Stimulated activated CD8-positive, alpha-beta memory T cell treated with anti-CD3 and anti-CD28 coated beads, Interleukin-2, amount 100 ng/mL, for 1 hour (primary cell): ENCODE measurements at places on chromosomes 4 and X.

GRCh38 chr4:185210102-185210981 lies 944 bp downstream of the SNX25 start:
- DNase-seq, result peak; percentile 17

- no peak for DNase-seq
Observed at GRCh38 chr4:75831856-75832405, 70.3 kb downstream of the PPEF2 start.

DNA sequence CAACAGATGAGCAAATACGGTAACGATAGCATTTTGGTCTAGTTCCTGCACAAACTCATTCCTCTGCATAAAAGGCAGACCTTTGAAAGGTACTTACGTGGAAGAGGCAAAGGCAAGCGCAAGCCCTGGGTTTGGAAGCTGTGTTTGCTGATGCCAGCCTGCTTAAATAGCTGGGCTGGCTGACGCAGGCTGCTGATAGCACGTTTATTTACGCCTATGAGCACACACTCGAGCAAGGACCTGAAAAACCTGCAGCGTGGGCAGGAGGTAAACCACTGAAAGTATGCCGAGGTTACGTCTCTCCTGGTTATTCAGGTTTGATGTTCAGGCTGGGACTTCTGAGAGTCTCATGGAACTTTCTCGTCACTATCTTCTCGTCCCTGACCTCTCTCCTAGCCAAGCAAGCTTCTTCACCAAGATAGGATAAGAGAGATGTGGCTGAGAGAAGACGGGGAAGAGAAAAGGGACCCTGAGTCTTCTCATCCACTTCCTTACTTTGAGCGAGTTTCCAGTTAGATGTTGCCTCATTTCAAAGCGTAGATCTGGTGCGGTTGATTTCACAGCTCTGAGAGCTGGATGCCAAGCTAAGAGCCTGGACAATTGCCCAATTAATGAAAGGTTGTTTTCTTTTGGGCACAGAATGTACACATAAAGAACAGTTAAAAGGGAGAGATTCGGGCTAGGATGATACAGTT lies at the start of gene HOPX:
Gene HOPX (minus strand): TSS at position 139 of the 695 bp plus-strand sequence. CDS start 23,480 bp downstream, outside the sequence.
- DNase-seq, result no peak

DNA sequence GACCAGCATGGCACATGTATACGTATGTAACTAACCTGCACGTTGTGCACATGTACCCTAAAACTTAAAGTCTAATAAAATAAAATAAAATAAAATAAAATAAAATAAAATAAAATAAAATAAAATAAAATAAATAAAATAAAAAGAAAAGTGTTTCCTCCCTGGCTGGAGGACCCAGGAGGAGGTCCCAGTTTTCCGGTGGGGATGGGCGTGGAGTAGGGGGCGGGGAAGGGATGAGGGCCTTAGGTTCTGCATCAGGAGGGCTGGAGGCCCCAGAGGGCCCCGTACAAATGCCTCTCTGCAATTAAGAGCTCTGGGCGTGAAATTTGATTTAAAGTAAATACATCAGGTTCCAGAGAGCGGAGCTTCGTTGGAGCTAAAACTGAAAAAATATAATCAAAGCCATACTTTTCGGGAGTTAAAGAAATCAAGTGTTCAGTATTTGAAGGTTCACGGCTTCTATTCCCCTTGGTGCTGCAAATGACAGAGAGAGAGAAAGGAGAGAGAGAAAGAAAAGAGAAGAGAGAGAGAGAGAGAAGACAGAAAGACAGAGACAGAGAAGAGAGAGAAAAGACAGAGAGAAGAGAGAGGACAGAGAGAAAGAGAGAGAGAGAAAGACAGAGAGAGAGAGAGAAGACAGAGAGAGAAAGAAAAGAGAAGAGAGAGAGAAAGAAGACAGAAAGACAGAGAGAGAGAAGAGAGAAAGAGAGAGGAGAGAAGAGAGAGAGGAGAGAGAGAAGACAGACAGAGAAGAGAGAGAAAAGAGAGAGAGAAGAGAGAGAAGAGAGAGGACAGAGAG lies 8.7 kb upstream of the SHOX start:
- no peak for DNase-seq

DNA sequence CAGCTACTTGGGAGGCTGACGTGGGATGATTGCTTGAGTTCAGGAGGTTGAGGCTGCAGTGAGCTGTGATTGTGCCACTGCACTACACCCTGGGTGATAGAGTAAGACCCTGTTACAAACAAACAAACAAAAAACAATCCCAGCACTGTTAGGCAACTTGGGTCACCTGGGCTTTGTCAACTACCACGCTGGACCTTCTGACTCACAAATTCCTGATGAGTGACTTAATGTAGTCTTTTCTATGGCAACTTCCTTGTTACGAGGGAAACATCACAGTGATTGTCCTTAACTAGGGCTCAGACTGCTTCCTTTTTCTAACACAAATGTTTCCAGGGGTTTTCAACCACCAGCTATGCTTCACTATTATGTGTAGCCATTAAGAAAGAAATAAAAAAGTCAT lies 128.8 kb upstream of the GPC4 start:
- no peak for DNase-seq

DNA sequence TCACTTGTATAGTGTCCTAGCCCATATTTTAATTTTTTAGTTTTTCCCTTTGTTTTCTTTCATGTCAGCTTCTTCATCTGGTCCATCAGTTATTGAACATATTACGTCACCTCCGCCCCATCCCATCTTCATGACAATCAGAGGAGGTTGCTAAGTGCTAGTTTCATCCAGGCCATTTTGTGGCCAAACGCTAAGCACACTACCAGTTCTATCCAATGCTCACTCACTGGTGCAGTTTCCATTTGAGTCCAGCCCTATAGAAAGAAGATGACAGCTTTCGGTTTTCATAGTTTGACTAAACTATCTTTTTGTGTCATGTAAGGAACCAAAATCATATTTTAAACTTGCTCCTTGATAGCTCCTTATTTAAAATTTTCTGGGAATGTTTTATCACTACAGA lies 304.2 kb downstream of the TENM3 start:
- DNase-seq, result no peak

DNA sequence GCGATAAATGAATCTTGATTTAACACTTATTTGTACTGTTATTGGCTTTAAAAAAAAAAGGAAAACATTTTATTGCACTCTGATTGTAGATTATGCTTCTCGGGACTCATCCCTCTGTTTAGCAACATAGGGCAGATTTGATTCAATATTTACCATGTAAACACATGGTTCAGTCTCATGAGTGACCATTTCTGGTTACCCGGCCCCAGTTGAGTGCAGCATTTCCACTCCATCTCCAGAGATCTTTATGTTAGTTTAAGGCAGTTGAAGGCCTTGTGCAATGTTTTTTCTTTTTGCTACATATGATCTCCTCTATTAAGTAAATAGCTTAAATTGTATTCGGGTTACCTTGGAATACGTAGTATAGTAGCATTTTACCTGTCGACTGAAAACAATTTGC lies 143.3 kb upstream of the RPS6KA3 start:
- no peak for DNase-seq

DNA sequence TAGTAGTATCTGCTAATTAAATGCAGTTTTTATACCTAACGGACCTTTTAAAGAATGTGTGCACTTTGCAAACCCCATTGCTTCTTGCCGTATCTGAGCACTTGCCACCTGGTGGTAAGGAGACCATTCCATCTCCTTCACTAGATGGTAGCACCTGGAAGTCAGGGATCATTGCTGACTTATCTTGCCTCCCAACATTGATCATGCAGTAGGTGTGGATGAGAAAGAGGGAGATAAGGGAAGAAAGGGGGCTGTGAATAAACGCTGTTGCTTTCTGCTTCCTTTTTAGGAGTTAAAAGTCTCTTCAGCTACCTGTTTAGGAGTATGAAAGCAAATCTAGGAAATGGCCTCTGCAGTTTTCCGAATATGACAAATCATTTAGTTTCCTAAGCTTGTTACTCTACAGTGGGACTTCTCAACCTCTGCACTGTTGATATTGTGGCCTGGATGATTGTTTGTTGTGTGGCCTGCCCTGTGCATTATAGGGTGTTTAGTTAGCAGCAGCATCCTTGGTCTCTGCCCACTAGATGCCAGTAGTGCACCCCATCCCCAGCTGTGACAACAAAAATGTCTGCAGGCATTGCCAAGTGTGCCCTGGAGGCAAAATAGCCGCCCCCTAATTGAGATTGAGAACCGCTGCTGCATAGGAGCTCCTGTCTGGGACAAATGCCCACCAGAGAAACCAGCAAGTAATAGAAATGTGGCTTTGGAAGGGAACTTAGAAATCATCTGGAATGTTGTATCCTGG lies 38.8 kb downstream of the GAB1 start:
- DNase-seq, result no peak

DNA sequence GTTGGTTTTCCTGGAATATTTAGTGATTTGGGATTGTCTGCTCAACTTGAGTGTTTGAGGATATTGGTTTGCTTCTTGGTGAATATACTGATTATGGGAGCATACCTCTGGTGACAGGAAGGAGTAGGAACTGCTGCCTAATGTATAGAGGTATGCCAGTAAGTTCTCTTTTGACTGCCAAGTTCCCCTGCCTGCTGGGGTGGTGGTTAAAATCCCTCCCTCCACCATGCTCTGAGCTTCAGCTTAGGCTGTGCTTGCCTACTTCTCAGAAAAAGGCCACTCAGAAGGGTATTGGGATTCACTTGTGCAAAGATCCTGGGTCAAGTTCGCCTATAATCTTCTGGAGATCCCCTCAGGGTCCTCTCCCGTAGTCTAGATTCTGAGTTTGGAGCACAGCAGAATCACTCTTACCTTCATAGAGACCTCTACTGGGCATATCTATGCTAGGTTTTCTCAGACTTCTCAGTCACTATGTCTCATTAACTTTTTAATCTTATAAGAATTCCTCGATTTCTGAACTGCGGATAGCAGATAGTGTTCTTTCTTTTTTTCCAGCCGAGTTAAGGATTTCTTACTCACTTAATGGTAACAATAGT lies 44.7 kb upstream of the DCK start:
- no peak for DNase-seq

- no peak for DNase-seq
Observed at GRCh38 chr4:32824336-32824735, 2104.2 kb downstream of the PCDH7 start.

- no peak for DNase-seq
Observed at GRCh38 chr4:138673053-138673452, 342.5 kb upstream of the NOCT start.
